Purkinje cell (primary cell): ENCODE measurements at places on chromosomes 16 and 17. TPM values are rescaled to one million over a fixed set of nuclear protein-coding genes. Genes with fewer than 3 reads are reported as not detected.

FOXN1 gene
- polyA plus RNA-seq = not detected in 2 replicates

SCNN1B gene
- not detected in 2 replicates for polyA plus RNA-seq

CHAD gene
- 1.8 and 2.1 TPM in 2 replicates for polyA plus RNA-seq

TTYH2 gene
- not detected in 2 replicates for polyA plus RNA-seq

ZNF624 gene
- 2.9 and 8.0 TPM in 2 replicates for polyA plus RNA-seq

MPHOSPH6 gene
- 117 and 150 TPM in 2 replicates for polyA plus RNA-seq

METTL9 gene
- 52.7 and 54.3 TPM in 2 replicates for polyA plus RNA-seq

OR1D2 gene
- not detected in 2 replicates for polyA plus RNA-seq

NUBP2 gene
- polyA plus RNA-seq = 5.2 and 6.6 TPM in 2 replicates

SOCS7 gene
- polyA plus RNA-seq = 1.2 and 1.3 TPM in 2 replicates

TPSG1 gene
- polyA plus RNA-seq = not detected in 2 replicates

CDH13 gene
- 7.3 TPM in 1 of 2 replicates, not detected in the other for polyA plus RNA-seq

PRSS27 gene
- 0.10 TPM in 1 of 2 replicates, not detected in the other for polyA plus RNA-seq

NCBP3 gene
- 6.3 and 8.6 TPM in 2 replicates for polyA plus RNA-seq

TP53TG3 gene
- not detected in 2 replicates for polyA plus RNA-seq

HAP1 gene
- 0.27 and 1.7 TPM in 2 replicates for polyA plus RNA-seq

ANKFN1 gene
- 4.0 TPM in 1 of 2 replicates, not detected in the other for polyA plus RNA-seq

RPRML gene
- polyA plus RNA-seq = 0.60 TPM in 1 of 2 replicates, not detected in the other

CACNA1G gene
- polyA plus RNA-seq = 54.6 and 83.3 TPM in 2 replicates

TBC1D3C gene
- not detected in 2 replicates for polyA plus RNA-seq

SOX15 gene
- polyA plus RNA-seq = 5.0 and 6.3 TPM in 2 replicates

NAGS gene
- polyA plus RNA-seq = not detected in 2 replicates

TP53TG3F gene
- not detected in 2 replicates for polyA plus RNA-seq

ITGB4 gene
- polyA plus RNA-seq = not detected in 2 replicates

PIGL gene
- polyA plus RNA-seq = 57.3 and 71.8 TPM in 2 replicates

KIF19 gene
- polyA plus RNA-seq = not detected in 2 replicates

ODAD4 gene
- 6.8 TPM in 1 of 2 replicates, not detected in the other for polyA plus RNA-seq

KRT28 gene
- not detected in 2 replicates for polyA plus RNA-seq

MYL4 gene
- polyA plus RNA-seq = 1.5 TPM in 1 of 2 replicates, not detected in the other

KRT37 gene
- not detected in 2 replicates for polyA plus RNA-seq

CCL17 gene
- not detected in 2 replicates for polyA plus RNA-seq

PRRT2 gene
- 0.83 and 7.5 TPM in 2 replicates for polyA plus RNA-seq

NPIPB2 gene
- polyA plus RNA-seq = 0.29 TPM in 1 of 2 replicates, not detected in the other

KRT20 gene
- polyA plus RNA-seq = not detected in 2 replicates

CRYBA1 gene
- 0.55 TPM in 1 of 2 replicates, not detected in the other for polyA plus RNA-seq

MXRA7 gene
- polyA plus RNA-seq = 33.4 and 33.6 TPM in 2 replicates

CSH2 gene
- not detected in 2 replicates for polyA plus RNA-seq
